ENCODE measurements at places on chromosomes 6 and 20. TPM values are rescaled to one million over a fixed set of nuclear protein-coding genes. Genes with fewer than 3 reads are reported as not detected.
A peak's percentile ranks its signal among the peaks of the same experiment; 100 is the strongest.

- H3K27me3 ChIP-seq: no peaks in the 10 kb centered on the region
- no peak overlapping the region for H3K27ac ChIP-seq
- H3K4me3 ChIP-seq: no peak overlapping the region
- H3K36me3 ChIP-seq: peaks cover 49% of the 10 kb centered on the region
- no peak for DNase-seq
These were observed 26.5 kb downstream of the TM9SF4 start for GRCh38 chr20:32135983-32136515.

- H3K27me3 ChIP-seq: peaks cover 13% of the 10 kb centered on the region
- no peaks in the 10 kb centered on the region for H3K36me3 ChIP-seq
- DNase-seq: no peak
- H3K4me1 ChIP-seq: no peaks in the 10 kb centered on the region
- H3K27ac ChIP-seq: no peak overlapping the region
These were observed 25.7 kb downstream of the PRR18 start for GRCh38 chr6:166282394-166283032.

The ENPP4 gene
- total RNA-seq: 6.0 TPM

- no peak overlapping the region for H3K27ac ChIP-seq
- H3K4me1 ChIP-seq: no peaks in the 10 kb centered on the region
- H3K36me3 ChIP-seq: no peaks in the 10 kb centered on the region
- DNase-seq: no peak
- no peaks in the 10 kb centered on the region for H3K27me3 ChIP-seq
These were observed 112.3 kb upstream of the MARCKS start for GRCh38 chr6:113744861-113745260.

DNA sequence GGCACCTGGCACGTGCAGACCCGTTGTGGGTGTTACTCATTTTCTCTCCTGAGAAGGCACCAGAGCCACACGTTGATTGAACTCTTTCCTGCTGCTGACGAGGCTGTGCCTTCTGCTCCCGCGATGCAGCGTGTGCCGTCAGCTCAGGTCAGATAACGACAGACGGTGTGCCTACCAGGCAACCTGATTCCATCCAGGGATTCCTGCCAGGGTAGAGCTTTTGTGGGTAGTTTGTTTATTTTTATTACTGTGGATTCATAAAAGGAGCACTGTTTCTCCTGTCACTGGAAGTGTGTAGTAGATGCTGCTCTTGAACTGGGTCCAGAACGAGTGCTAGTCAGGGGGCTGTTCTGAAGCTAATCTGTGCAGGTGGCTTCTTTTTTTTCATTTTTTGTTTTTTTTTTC lies 20.7 kb downstream of the PRPF6 start:
- no peak overlapping the region for H3K27ac ChIP-seq
- no peak overlapping the region for H3K4me3 ChIP-seq
- peaks cover 2% of the 10 kb centered on the region for H3K4me1 ChIP-seq

- no peaks in the 10 kb centered on the region for H3K36me3 ChIP-seq
- H3K4me3 ChIP-seq: no peak overlapping the region
- no peak for DNase-seq
- H3K27me3 ChIP-seq: no peaks in the 10 kb centered on the region
- H3K27ac ChIP-seq: no peak overlapping the region
- H3K4me1 ChIP-seq: peaks cover 3% of the 10 kb centered on the region
These were observed 86.9 kb downstream of the TCP11 start for GRCh38 chr6:35054106-35054742.

DNA sequence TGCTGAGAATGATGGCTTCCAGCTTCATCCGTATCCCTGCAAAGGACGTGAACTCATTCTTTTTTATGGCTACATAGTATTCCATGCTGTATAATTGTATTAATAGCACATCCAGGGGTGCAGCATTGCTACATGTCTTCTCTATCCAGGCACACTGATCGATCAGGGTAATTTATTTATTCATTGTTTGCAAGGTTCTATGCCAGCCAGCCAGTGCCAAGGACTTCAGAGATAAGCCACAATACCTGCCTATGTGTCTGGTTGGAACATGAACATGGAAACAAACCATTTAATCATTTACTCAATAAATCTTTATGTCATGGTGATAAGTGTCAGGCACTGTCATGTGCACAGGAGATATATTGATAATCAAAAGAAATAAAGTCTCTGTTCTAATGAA lies 5.8 kb upstream of the OR2B3 start:
- no peak overlapping the region for H3K27ac ChIP-seq
- no peak overlapping the region for H3K4me3 ChIP-seq
- DNase-seq: no peak
- H3K4me1 ChIP-seq: no peaks in the 10 kb centered on the region

The HTR1E gene
- not detected for total RNA-seq

GRCh38 chr6:87118054-87118453 lies 23.1 kb upstream of the CGA start:
- peak; percentile 13 for DNase-seq
- peaks cover 35% of the 10 kb centered on the region for H3K27me3 ChIP-seq
- H3K4me3 ChIP-seq: no peak overlapping the region
- no peak overlapping the region for H3K27ac ChIP-seq

The CLPSL2 gene
- not detected for total RNA-seq

GRCh38 chr20:33655164-33655563 lies 7.0 kb upstream of the C20orf144 start:
- no peak for DNase-seq
- no peak overlapping the region for H3K27ac ChIP-seq
- no peak overlapping the region for H3K4me3 ChIP-seq
- H3K27me3 ChIP-seq: no peaks in the 10 kb centered on the region
- H3K4me1 ChIP-seq: peaks cover 14% of the 10 kb centered on the region

Measured in activated CD4-positive, alpha-beta T cell treated with anti-CD3 and anti-CD28 coated beads, Interleukin-2, amount 10 ng/mL, durations not matched to agents 24 days and 14 days (primary cell).